ENCODE measurements at places on chromosomes 7 and 10.
A peak's percentile ranks its signal among the peaks of the same experiment; 100 is the strongest.

DNA sequence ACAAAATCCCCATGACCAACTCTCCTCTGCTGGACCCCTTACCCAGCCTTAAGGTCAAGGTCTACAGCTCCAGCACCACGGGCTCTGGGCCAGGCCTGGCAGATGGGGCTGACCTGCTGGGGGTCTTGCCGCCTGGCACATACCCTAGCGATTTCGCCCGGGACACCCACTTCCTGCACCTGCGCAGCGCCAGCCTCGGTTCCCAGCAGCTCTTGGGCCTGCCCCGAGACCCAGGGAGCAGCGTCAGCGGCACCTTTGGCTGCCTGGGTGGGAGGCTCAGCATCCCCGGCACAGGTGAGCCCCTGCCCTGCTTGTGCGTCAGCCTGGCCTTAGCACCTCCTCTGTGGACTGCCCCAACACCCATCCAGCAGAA, 27.5 kb upstream of the SLC29A3 start:
- peaks cover 9% of the 10 kb centered on the region for H3K4me1 ChIP-seq
- DNase-seq, result no peak
- H3K4me3 ChIP-seq, result no peak overlapping the region
- H3K27ac ChIP-seq, result no peak overlapping the region

DNA sequence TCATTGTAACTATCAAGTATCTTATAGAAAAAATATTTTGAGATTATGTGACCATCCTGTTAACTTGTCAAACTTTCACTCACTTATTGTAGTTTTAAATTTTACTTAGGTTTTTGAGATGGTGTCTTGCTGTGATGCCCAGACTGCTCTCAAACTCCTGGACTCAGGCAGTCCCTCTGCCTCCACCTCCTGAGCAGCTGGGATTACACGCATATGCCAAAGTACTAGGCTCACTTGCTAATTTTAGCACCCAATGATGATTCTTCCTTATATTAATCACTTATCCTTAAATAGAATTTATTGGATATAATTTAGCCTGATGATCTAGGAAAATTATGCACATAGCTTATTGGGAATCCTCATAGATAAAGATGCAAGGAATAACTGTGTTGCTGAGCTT, 104.9 kb downstream of the BTRC start:
- no peak overlapping the region for H3K4me3 ChIP-seq
- no peaks in the 10 kb centered on the region for H3K27me3 ChIP-seq
- no peaks in the 10 kb centered on the region for H3K36me3 ChIP-seq
- no peak overlapping the region for H3K27ac ChIP-seq
- no peaks in the 10 kb centered on the region for H3K4me1 ChIP-seq

GRCh38 chr7:42753811-42754363, 158.0 kb downstream of the C7orf25 start:
- H3K27me3 ChIP-seq, result no peaks in the 10 kb centered on the region
- DNase-seq, result no peak
- no peak overlapping the region for H3K4me3 ChIP-seq
- no peak overlapping the region for H3K27ac ChIP-seq
- no peaks in the 10 kb centered on the region for H3K36me3 ChIP-seq

GRCh38 chr7:155373359-155374273, 75.9 kb downstream of the INSIG1 start:
- H3K36me3 ChIP-seq, result no peaks in the 10 kb centered on the region
- DNase-seq, result no peak
- peaks cover 8% of the 10 kb centered on the region for H3K4me1 ChIP-seq
- H3K27ac ChIP-seq, result no peak overlapping the region
- no peak overlapping the region for H3K4me3 ChIP-seq

- no peaks in the 10 kb centered on the region for H3K27me3 ChIP-seq
- no peaks in the 10 kb centered on the region for H3K36me3 ChIP-seq
- no peak overlapping the region for H3K27ac ChIP-seq
- no peak overlapping the region for H3K4me3 ChIP-seq
Observed at GRCh38 chr7:77306231-77307067, 106.8 kb upstream of the FGL2 start.

GRCh38 chr10:126288547-126289493, 99.5 kb downstream of the ADAM12 start:
- no peak for DNase-seq
- H3K36me3 ChIP-seq, result no peaks in the 10 kb centered on the region
- H3K27ac ChIP-seq, result no peak overlapping the region
- no peak overlapping the region for H3K4me3 ChIP-seq

- no peak for DNase-seq
- H3K36me3 ChIP-seq, result no peaks in the 10 kb centered on the region
- H3K4me3 ChIP-seq, result no peak overlapping the region
- H3K27ac ChIP-seq, result no peak overlapping the region
Observed at GRCh38 chr7:29231671-29232232, 37.2 kb downstream of the CHN2 start.

- no peaks in the 10 kb centered on the region for H3K36me3 ChIP-seq
- DNase-seq, result no peak
- no peak overlapping the region for H3K4me3 ChIP-seq
- no peaks in the 10 kb centered on the region for H3K4me1 ChIP-seq
- no peak overlapping the region for H3K27ac ChIP-seq
Observed at GRCh38 chr7:7650682-7651206, 10.2 kb downstream of the UMAD1 start.

- no peaks in the 10 kb centered on the region for H3K4me1 ChIP-seq
- H3K4me3 ChIP-seq, result peak within 1 kb of the TSS; percentile 75
- peak within 1 kb of the TSS; percentile 93 for H3K27ac ChIP-seq
- no peaks in the 10 kb centered on the region for H3K36me3 ChIP-seq
- no peaks in the 10 kb centered on the region for H3K27me3 ChIP-seq
Observed at GRCh38 chr7:140672382-140673062, at the start of gene ADCK2. Gene ADCK2 (plus strand): TSS chr7:140672945. CDS start chr7:140673331, 386 bp downstream.

DNA sequence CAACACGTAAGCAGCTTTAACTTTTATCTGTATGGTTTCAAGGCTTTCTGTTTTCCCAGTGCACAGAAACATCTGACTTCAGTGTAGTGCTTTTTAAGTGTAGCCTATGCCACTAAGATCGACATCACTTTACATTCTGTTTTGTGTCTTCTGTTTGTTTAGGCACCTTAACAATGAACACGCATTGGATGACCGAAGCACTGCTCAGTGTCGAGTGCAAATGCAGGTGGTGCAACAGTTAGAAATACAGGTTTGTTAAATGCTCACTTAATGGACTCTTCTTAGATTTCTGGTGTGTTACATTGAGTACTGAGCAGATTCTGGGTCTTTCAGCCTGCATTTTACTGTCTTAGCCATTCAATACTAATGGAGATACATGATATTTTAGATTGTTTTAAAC, 237.4 kb downstream of the FOXP2 start:
- H3K36me3 ChIP-seq, result no peaks in the 10 kb centered on the region
- H3K27me3 ChIP-seq, result no peaks in the 10 kb centered on the region
- no peak overlapping the region for H3K27ac ChIP-seq
- no peak overlapping the region for H3K4me3 ChIP-seq
- no peak for DNase-seq

DNA sequence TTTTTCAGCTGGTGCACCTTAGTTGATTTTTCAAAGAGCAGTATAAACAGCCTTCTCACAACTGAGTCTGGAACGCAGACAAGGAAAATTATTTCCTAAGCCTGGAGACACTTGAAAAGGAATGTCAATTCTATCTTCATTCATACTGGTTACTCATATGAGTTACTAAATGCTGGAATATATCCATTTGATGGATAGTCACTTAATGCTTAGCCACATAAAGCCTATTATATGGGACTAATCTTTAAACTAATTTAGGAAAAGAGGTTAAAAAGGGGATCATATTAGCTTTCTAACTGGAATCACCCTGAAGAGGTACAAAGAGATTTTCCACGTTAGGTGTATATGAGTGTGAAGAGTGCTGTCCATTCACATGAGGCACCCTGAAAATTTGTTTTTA, 1.7 kb upstream of the HOXA4 start:
- no peaks in the 10 kb centered on the region for H3K36me3 ChIP-seq
- DNase-seq, result no peak
- H3K4me3 ChIP-seq, result no peak overlapping the region
